ENCODE measurements at places on chromosomes 3 and 15.

- DNase-seq = peak; percentile 40
Measured at GRCh38 chr3:128449111-128449638, 17.5 kb downstream of the DNAJB8 start.

DNA sequence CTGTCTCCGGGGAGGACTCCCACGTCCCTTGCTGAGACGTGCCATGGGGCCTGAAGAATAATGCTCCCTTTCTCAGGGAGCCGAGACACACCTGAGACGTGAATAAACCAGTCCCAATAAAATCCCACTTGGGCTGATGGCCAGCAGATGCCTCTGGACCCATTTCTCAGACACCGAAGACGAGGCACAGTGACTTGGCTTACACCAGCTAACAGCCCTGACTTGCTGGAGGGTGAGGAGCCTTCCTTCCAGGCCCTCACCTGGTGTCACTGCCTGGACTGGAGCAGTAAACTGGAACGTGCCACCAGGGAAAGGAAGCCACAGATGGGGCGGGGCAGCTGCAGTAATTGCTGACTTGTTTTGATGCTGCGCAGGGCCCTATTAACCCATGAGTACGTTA lies 189.7 kb downstream of the PDZRN3 start:
- no peak for DNase-seq

- no peak for DNase-seq
Measured at GRCh38 chr15:92599394-92599970, 56.1 kb downstream of the FAM174B start.

DNA sequence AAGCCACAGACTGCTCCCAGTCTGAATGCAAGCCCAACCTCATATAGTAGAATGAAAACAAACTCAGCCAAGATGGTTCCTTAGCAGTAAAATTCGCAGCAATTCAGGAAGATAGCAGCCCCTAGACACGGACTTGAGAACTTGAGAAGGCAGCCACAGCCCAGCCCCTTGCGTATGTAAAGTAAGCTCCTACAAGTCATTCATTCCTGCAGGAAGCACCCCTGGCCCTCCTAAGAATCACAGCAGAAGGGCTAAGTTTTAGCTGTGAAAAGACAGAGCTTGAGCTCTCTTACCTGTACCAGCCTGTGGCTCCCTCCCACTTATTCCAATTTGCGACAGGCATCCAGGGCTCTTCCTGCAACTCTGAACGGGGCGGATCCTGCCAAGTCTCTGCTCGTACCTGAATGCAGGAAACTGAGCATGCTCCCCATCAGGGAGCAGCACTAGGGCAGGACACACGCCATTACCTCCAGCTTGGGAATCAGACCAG lies 136.4 kb downstream of the MAGI1 start:
- DNase-seq = no peak

DNA sequence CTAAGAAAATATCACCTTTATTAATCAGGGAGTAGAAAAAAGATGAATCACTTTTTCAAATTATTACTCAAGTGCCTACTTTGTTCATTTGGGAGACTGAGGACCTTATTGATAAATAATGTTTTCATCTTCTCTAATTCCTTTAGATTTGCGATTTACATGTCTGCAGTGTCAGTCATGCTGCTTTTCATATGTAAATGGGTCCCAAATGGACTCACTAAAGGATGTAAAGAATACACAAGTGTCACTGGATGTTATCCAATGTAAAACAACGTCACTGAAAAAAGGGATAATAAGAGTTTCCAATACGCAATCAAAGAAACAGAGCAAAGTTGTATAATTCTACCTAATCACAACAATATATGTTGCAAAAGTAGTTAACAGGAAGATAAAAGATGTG lies 84.9 kb downstream of the TFDP2 start:
- DNase-seq = no peak

- no peak for DNase-seq
Measured at GRCh38 chr3:77160931-77161497, 121.1 kb downstream of the ROBO2 start.

- DNase-seq = no peak
Measured at GRCh38 chr3:41893977-41894376, 67.9 kb downstream of the ULK4 start.

- no peak for DNase-seq
Measured at GRCh38 chr3:37024092-37024491, 30.8 kb downstream of the MLH1 start.

GRCh38 chr3:122357828-122358702 lies 25.0 kb downstream of the MIX23 start:
- DNase-seq = no peak

DNA sequence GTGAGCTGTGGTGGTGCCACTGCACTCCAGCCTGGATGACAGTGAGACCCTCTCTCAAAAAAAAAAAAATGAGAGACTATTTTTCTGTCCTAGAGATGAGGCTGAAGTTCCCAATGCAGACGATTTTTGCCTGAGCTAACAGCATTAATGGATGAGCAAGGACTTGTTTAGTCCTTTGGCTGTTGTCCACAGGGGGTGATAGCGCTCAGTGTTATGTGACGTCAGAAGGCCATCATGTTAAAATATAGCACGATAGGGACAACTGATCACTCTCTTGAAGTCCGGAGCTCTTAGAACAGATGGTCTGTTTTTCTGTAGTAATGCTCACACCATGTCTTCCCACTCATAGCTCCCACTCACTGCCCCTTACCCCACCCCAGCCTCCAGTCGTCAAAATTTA lies 6.8 kb downstream of the TRNT1 start:
- no peak for DNase-seq

DNA sequence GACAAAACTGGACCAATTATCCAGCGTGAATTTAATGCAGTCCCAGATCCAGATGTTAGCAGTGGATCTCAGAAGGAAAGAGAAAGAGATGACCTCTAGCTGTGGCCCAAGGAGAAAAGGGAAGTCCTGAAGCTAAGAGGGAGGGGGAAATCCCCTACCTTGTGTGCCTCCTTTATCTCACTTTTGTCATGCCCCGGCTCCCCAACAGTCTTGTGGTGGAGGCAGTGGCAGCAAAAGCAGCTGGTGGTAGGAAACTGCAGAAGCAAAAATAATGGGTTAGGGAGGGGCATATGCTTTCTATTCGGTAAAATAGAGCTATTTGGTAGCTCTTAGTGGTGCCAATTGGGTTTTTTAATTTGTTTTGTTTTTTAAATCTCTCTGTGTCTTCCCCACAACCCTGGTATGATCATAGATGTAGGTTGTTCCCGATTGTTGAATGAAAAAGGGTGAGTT lies 56.5 kb downstream of the MCTP2 start:
- DNase-seq = no peak

DNA sequence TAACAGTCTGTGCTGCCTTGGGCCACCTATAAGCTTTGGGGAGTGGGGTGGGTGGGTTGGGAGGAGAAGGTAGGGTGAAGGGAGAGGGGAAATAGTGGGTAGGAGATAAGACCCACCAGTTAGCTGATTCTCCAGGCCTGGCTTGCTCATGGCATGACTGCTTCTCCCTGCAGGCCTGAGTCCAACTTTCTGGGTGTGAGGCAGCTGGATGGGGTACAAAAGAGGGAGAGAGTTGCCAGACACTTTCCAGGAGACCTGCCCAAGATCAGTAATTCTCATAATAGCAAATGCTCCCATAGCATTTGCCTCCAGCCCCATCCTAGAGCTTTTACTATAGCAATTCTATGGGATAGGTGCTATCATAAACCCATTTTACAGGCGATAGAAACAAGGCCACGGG lies 7.7 kb downstream of the CGNL1 start:
- no peak for DNase-seq

DNA sequence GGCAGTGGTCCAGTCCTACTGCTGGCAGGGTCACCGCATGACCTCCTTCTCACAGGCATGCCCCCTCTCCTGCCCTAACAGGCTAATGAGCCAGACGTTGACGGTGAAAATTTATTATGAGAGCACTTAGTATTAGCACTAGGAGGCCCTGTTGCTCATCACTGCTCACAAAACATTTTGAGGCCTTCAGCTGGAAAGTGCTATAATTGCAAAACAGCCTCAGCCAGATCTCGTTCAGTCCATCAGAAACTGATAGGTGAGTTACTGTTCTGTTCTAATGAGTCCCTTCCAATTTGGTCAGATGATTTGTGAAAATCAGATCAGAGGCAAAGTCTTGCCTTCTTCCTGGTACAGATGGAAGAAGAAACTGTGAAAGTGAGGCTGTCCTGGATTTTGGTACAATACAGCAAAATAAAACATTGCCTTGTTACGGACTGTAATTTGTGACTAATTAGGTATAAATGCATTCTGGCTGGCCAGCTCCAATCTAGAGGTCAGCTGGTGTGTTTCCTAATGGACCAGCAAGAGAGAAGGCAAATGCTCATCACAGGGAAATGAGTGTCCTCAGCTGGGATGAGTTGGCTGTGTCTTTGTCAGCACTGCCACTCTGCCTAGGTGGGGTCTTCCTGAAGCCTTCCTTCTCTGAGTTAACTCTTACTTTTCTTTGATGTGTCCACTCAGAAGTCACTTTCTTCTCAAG lies 316.8 kb downstream of the CHST2 start:
- no peak for DNase-seq

- DNase-seq = no peak
Measured at GRCh38 chr3:9402410-9403228, 5.2 kb downstream of the SETD5 start.

DNA sequence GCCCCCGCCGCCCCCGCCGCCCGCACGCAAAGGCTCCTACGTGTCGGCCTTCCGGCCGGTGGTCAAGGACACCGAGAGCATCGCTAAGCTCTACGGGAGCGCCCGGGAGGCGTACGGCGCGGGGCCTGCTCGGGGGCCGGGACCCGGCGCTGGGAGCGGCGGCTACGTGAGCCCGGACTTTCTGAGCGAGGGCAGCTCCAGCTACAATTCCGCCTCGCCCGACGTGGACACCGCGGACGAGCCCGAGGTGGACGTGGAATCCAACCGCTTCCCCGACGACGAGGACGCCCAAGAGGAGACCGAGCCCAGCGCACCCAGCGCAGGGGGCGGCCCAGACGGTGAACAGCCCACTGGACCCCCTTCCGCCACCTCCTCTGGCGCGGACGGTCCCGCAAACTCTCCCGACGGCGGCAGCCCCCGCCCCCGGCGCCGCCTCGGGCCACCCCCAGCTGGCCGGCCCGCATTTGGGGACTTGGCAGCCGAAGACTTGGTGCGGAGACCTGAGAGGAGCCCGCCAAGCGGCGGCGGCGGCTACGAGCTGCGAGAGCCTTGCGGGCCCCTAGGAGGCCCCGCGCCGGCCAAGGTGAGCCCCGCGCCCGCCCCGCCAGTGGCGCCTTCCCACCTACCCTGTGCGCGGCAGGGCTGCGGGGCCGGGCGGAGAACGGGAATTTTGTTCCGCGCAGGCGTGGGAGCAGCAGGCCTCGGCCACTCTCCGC lies 2.4 kb downstream of the SKOR1 start:
- no peak for DNase-seq

DNA sequence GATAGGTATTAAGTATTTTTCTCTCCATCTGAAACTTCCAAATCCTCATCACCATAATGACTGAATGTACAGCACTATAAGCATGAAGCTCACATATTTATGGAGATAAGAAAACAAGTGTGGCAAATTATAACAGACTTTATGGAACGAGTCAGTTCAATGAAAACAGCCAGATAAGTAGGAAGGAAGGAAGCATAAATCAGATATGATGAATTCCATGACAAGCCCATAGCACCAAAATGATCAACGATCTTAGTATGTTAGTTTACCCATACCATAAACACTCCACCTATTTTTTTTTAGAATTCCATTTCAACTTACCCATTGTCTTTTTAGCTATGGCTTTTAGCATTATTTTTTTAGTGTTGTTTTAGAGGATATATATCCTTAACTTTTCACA lies 169.5 kb downstream of the TNIK start:
- no peak for DNase-seq

- no peak for DNase-seq
Measured at GRCh38 chr3:51637144-51637940, 33.7 kb upstream of the TEX264 start.

GRCh38 chr3:104412608-104413580 lies 953.8 kb upstream of the ALCAM start:
- no peak for DNase-seq

- DNase-seq = no peak
Measured at GRCh38 chr3:71958533-71958932, 173.6 kb upstream of the PROK2 start.

GRCh38 chr3:52352566-52352965 lies 36.4 kb downstream of the DNAH1 start:
- no peak for DNase-seq

DNA sequence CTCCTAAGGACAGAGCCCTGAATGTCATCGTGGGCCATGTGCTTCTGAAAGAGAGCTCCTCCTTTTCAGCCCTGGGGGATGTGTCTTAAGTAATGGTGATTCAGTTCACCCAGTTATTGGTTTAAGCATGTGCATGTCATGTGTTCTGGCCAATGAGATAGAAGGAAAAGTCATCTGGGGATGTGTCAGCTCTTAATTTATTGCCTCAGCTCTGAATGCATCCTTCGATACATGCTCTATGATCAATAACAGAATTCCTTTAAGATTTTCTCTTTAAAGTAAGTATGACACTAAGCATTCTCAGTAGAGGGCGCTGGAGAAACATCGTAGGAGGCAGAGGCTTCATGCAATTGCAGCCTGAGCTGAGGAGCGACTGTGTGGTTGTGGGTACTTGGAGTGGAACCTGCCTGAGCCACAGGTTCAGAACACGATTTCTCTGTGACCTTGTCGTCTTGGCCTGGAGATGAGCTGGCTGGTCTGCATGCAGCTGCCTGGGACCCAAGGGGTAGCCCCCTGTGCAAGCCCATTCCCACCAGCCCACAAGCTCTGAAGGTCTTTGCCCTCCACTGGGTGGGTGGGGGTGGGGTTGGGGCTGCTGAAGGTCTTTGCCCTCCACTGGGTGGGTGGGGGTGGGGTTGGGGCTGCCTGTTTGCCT lies 69.5 kb downstream of the C3orf38 start:
- peak; percentile 40 for DNase-seq

GRCh38 chr15:101242160-101242998 lies 9.5 kb downstream of the CHSY1 start:
- no peak for DNase-seq

DNA sequence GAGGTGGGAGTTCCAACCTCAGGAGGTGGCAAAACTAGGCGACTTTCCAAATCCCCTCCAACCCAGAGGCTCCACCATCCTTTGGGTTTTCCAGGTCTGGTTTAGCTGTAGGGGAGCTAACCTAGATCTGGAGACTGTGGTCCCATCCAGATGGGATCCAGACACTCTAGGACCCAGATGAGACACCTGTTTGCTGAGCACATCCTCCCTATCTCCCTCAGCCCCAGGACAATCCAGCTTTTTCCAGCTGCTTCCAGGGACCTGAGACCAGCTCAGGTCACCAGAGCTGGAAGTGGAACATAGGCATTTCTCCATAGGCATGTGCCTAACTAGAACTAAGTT lies 18.2 kb downstream of the CRTAP start:
- no peak for DNase-seq

- no peak for DNase-seq
Measured at GRCh38 chr15:93029214-93029835, 59.7 kb downstream of the RGMA start.

GRCh38 chr3:42290966-42291714 lies 25.2 kb upstream of the CCK start:
- DNase-seq = no peak

All from left lung (tissue), 14 donors.